HT-29 (cell line): ENCODE measurements at places on chromosomes 5 and 9. TPM values are rescaled to one million over a fixed set of nuclear protein-coding genes. Genes with fewer than 3 reads are reported as not detected.
A peak's percentile ranks its signal among the peaks of the same experiment; 100 is the strongest.

The TLX3 gene
- total RNA-seq = not detected in 2 replicates

The TSSK1B gene
- total RNA-seq = not detected in 2 replicates

The FOXD4 gene
- 0.31 and 0.73 TPM in 2 replicates for total RNA-seq

DNA sequence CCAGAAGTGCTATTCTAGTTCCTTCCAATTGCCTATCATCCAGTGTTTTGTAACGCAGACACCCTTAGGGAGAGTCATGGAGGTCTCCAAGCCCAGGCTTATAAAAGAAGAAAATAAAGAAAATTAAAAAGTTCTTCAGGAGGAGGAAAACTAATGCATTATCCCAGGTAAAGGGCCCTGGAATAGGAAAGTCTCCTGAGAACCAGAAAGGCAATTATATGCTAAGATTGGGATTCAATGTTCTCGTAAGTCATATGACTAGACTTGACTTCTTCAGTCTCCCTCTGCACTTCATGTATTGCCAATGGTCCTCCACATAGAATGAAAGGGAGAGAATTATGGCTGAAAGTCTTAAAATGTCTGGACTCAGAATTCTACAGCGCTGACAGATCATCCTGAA lies 154.4 kb upstream of the STK32A start:
- DNase-seq = no peak

DNA sequence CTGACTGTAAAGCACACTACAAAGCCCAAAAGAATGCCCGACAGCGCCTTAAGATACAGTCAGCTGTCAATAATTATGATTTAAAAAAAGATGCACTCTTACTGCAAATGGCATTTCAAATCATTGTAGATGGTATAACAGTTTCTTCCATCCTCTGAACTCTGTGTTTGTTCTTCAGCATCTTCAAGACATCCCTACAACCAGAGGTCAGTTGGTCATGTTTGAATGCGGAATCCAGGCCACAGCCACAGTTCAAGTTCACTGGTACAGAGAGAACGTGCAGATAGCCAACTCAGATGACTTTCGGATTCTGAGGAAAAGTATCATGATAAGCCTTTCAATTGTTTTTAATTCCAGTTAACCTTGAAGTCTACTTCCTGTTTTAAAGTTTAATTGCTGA lies 8.7 kb upstream of the MYOT start:
- DNase-seq = no peak

GRCh38 chr5:67813877-67814539 lies 401.5 kb upstream of the PIK3R1 start:
- no peak for DNase-seq

GRCh38 chr5:101943784-101944183 lies 352.3 kb downstream of the SLCO4C1 start:
- no peak for DNase-seq

DNA sequence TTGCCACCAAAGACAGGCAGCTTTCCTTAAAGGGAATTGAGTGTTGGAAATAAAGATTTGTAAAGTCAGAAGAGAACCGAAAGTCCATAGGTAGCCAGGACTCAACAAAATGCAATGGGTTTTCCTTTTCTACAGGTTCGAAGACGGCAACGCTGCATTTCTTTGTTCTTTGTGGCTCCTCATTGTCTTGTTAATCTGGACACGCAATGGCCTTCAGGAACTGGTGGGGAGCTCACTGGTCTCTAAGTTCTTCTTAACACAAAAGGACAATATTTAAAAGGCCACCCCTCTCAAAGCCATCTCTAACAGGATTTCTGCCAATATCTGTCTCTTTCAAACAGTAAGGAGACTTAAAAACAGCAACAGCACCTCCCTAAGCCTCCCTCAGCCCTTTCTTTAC lies 170.6 kb downstream of the RMI1 start:
- no peak for DNase-seq

DNA sequence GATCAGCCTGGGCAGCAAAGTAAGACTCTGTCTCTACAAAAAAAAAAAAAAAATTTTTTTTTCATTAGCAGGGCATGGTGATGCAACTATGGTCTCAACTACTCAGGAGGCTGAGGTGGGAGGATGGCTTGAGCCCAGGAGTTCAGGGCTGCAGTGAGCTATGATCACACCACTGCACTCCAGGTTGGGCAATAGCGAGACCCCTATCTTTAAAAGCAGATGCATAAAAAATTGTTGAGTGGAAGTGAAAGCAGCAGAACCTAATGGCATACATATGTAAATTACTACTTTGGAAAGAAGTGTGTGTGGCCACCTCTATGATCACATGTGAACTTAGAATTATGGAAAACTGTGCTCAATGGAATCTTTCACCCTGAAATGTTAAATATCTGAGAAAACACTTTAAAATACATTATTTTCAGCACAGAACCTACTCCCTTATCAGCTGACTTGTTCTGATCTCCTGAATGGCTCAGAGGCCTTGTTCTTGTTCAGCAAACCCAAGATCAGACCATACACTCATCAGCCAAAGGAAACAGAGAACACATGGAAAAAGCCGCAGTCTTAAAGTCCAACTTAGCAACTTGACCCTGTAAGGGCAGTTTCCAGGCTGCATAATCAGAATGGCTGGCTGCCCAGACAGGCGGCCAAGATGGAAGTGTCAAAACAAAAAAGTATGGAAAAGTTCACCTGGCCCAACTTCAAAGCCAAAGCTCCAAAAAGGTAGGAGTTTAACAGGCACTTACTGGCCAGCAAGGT lies 56.5 kb downstream of the SIL1 start:
- peak; percentile 56 for DNase-seq

- DNase-seq = peak; percentile 12
These were observed 1.0 kb downstream of the NIPSNAP3A start for GRCh38 chr9:104748359-104749031.

DNA sequence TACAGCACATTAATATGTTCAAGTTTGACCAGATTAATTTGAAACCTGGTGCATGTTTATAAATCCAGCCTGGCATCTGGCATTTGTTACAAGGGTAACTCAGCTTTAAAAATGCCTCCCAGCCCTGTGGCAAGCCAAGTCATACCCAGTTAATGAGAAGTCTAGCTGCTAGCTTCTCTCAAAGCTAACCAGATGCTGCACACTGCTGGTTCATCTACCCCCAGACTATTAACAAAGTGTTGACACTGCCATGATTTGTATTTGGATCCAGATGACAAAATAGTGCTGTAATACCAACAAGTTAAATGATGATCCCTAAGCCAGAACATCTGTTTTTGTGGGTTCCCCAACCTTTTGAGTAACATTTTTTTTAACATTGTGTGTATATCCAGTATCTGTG lies 573.7 kb upstream of the DAB2 start:
- no peak for DNase-seq

- DNase-seq = no peak
These were observed 105.5 kb downstream of the KLHL3 start for GRCh38 chr5:137630216-137630971.
